ENCODE measurements at places on chromosomes 5 and 9.

DNA sequence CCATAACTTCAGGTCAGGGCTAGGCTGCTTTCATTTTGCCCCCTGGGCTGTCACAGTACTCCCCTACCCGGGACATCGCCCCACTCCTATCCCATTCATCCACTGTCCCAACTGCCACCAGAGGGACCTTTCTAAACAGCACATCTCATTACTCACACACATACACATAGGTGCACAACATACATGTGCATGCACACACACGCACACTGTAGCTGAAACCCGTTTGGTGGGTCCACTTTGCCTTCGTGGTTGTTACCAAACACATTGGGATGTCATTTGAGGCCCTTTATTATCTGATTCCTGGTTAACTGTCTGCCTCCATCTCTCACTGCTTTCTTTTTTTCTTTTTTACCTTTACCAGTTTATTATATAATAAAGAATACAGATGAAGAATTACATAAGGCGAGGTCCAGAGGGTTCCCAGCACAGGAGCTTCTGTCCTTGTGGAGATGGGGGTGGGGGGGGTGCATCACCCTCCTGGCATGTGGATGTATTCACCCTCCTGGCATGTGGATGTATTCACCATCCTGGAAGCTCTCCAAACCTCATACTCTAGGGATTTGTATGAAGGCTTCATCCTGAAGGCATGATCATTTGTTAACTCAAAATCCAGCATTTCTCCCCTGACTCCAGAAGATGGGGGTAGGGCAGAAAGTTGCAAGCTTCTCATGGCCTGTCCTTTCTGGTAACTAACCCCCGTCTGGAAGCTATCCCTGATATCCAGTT, 186.0 kb downstream of the GOLPH3 start:
- DNase-seq = peak; percentile 35

- no peak for DNase-seq
Measured at GRCh38 chr5:17817990-17818389, 183.7 kb downstream of the TAF11L14 start.

GRCh38 chr5:173041881-173042762, 14.0 kb upstream of the CREBRF start:
- DNase-seq = no peak

DNA sequence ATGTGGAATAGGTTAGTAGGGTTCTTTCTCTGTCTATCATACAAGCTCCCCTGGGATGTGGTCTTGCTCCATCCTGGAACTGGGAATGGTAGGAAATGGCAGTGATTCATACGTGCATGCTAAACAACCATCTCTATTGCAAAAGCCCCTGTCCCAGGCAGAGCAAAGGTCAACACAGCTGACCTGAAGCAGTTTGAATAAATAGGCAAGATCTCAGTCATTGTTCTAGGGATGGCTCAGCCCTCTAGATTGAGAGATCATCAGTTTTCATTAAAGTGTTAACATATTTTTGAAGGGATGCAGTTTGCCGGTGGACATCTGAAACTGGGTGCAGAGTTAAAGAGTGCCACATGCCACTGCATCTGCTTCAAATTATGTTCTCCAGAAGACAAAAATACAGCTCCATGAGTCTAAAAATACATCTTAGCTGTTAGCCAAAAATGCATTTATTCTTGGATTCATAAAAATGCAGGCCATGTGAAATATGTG, 224.1 kb downstream of the ESM1 start:
- peak; percentile 85 for DNase-seq

Data from uterus (tissue), 4 donors.